ENCODE measurements at places on chromosomes 4 and X.
A peak's percentile ranks its signal among the peaks of the same experiment; 100 is the strongest.

DNA sequence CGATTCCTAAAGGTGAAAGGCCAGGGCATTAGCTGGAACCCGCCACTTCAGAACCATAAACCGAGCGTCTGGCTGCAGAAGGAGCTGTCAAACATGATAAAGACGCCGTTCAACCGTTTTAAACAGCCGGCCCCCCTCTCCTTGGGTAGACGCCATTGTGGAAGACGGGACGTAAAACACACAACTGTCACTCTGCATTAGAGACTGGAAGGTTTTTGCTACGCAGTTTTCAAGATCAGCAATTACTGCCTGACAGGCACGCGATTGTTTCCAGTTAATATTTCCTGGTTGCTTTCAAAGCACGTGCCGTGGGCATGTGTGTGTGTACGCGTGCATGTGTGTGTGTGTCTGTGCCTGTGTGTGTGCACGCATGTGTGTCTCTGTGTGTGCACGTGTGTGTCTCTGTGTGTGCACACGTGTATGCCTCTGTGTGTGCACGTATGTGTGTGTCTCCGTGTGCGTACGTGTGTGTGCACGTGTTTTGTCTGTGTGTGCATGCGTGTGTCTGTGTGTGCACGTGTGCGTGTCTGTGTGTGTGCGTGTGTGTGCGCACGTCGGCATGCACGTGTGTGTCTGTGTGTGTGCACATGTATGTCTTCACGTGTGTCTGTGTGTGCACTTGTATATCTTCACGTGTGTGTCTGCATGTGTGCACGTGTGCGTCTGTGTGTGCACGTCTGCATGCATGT lies 48.8 kb downstream of the SHOX start:
- DNase-seq: peak; percentile 26

DNA sequence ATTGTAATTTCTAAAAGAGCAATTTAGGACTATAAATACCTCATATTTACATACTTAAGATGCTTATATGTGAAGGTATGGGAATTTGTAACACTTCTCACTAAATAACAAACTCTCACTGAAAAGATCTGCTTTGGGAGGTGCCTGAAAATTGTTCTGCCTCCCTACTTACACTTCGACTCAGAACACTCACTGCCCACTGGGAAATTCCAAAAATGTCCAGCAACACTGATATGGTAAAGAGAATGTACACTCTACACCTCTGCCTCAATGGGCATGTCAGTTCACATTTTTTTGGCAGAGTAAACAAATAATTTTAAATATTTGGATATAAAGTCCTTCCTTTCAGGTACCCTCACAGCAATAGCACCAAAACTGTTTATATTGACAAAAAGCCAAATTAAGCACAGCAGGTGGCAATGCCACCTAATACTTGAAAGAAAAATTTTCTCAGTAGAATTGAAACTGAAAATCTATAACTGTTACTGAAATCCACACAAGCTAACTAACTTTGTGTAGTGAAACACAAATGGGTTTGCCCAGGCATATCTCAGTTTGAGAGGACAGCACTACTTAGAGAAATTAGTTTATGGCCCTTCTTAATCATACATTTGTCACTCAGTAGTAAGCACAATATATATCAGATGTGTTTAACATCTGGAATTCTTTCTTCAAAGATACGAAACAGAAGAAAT lies 67.1 kb downstream of the PRDM5 start:
- DNase-seq: no peak

GRCh38 chrX:94204524-94204923 lies 530.5 kb downstream of the FAM133A start:
- no peak for DNase-seq

GRCh38 chr4:175422331-175422730 lies 389.7 kb downstream of the GPM6A start:
- no peak for DNase-seq

GRCh38 chr4:22071749-22072148 lies 123.2 kb upstream of the KCNIP4 start:
- DNase-seq: no peak

- DNase-seq: no peak
Measured at GRCh38 chr4:110224812-110225211, 26.4 kb upstream of the ELOVL6 start.

All from neuronal stem cell (in vitro differentiated cells).